ENCODE measurements at places on chromosomes 11 and 22.

GRCh38 chr11:108616549-108616948 lies 23.0 kb upstream of the EXPH5 start:
- DNase-seq: no peak

GRCh38 chr11:34915136-34916014 lies 804 bp downstream of the APIP start:
- DNase-seq: no peak

- no peak for DNase-seq
Measured at GRCh38 chr22:46286006-46286405, 10.7 kb upstream of the GTSE1 start.

GRCh38 chr22:37151401-37151800 lies 1.7 kb upstream of the IL2RB start:
- no peak for DNase-seq

DNA sequence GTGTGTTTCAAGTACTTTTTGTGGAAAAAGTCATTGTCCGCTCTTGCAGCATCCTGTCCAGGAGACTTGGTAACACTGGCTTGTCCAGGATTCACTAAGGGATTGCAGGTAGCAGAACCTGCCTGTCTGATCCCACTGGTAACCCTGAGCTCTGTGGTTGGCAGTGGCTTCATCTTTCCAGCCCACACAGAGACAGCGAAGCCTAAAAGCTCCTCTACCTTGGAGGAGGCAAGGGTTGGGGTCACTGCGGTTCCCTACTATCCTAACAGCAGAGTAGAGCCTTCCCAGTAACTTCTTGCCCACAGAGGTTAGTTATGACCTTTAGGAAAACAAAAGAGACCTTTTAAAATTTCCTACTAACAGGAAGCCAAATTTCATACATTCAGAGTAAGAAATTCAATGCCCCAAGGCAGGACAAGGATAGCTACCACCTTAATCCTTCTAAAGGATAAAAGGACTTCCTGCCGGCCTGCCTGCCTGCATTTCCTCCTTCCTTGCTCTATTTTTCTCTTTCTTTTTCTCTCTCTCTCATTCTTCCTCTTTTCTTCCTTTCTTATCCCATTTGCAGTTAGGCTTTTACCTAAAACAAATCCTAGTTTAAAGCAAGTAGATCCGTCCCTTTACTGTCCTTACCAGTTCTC lies 8.4 kb upstream of the RCN1 start:
- no peak for DNase-seq

Data from pancreas (tissue), 10 donors.